ENCODE measurements at places on chromosomes 4 and X.

- no peak for DNase-seq
These were observed 17.7 kb downstream of the ACSL1 start for GRCh38 chr4:184807797-184808712.

DNA sequence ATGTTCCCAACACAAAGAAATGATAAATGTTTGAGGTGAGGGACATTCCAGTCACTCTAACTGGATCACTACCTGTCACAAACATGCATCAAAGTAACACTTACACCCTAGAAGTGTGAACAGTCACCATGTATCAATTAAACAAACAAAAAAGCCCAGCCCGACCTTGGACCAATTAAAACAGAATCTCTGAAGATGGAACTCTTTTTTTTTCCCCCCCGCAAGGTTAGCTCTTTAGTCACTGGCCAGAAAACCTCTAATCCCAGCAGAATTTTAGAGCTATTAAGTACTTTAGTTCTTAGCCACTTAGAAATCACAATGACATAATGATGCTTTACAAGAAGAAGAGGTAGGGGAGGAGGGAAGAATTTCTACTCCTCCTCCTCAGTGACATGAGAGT, 154.5 kb downstream of the PALLD start:
- no peak for DNase-seq

DNA sequence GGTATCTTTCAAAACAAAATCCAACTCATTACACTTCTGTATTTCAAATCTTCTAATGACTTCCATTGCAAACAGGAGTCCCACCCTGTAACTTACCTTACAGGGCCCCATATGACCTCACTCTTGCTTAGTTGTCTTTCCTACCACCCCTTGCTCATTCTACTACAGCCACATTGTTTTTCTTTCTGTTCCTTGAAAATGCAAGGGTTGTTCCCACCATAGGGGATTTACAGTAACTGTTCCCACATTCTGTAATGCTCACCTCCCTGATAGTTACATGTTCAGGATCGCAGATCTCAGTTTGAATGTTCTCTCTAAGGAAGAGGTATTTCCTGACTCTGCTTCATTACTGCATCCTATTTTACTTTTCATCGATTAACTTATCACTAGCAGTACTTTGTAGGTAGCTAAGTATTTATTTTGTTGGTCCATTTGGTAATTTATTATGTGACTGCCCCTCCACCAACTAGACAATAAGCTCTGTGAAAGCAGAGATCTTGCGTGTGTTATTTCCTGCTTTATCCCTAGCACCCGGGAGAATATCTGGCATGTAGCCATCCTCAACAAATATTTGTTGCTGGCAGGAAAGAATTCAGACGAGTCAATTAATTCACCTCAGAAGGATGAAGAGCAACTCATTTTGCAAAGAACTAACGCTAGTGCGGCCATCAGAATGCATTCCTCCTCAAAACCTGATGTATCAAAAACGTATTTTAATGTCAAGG, 21.4 kb downstream of the MAOB start:
- DNase-seq: no peak

DNA sequence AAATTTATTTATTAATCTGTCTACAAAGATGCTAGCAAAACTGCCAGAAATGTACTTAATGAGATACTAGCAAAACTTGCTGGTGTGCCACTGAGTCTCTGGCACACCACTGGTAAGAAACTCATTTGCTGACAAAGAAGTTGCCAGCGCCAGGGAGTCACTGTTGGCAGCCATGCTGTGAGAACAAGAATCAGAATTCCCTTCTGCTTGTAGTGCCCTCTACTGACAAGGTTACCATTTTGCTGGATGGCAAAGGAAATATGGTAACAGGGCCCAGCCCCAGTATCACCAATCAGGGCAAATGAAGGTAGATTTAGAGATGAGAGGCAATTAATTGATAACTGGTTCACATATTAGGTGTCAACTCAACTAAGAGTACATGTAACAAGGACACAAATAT, 750.1 kb upstream of the ADGRL3 start:
- DNase-seq: no peak

DNA sequence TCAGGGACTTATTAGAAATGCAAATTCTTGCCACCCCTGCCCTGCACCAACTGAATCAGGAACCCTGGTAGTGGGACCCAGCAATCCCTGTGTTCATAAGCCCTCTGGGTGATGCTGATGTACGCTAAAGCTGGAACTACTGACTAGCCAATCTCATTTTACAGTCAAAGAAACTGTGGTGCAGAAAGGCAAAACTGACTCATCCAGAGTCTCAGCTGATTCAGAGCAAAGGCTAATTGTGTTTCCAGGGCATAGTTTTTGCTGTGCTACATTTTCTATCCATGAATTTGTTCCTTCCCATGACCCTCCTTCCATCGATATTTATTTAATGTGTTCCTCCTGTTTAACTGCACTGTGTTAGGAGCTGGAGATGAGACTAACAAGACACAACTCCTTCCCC, 207.5 kb downstream of the REPS2 start:
- DNase-seq: no peak

DNA sequence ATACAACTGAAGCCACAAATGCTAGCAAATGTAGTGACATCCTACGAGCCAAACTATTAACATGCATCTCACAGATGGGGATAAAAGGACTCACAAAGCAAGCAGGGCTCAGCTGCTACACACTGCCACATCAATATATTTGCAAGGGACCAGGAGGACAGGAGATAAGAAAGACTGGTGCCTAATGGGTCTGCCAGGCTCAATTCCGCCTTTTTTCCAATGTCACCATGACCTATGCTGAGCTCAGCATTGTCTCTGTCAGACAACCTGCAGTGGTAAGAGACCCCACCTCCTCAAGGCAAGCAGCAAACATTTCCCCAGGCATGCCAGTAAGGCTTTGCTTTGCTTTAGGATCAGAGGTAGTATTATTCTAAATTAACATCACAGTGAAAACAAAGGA, 435 bp downstream of the DCX start:
- no peak for DNase-seq

DNA sequence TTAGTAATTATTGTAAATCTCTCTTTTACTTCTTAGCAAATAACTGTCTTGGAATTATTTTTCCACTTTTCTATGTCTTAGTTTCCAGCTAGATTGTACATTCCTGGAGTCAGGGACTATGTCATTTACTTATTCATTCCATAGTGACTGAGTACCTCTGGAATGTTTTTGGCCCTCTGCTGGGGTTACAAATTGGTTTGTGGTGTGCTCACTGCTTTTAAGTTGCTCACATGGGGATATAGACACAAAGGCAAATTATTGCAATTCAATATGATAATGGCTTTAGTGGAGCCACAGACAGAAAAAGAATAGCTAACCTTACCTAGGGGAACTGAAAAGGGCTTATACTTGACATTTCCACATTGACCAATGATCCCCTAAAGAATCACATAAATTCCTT, 63.7 kb upstream of the PDGFRA start:
- DNase-seq: no peak

GRCh38 chr4:112341033-112341432, 43.9 kb downstream of the ALPK1 start:
- DNase-seq: no peak

GRCh38 chr4:2256156-2256731, 5.7 kb downstream of the MXD4 start:
- no peak for DNase-seq
